ENCODE measurements at places on chromosomes 3 and 15. TPM values are rescaled to one million over a fixed set of nuclear protein-coding genes. Genes with fewer than 3 reads are reported as not detected.
A peak's percentile ranks its signal among the peaks of the same experiment; 100 is the strongest.

GRCh38 chr3:56764904-56765547, 36.7 kb downstream of the ARHGEF3 start:
- peaks cover 49% of the 10 kb centered on the region for H3K4me1 ChIP-seq
- no peak overlapping the region for H3K27ac ChIP-seq
- no peak overlapping the region for H3K4me3 ChIP-seq
- no peaks in the 10 kb centered on the region for H3K27me3 ChIP-seq
- DNase-seq = no peak

- peak overlapping the region; percentile 14 for H3K4me3 ChIP-seq
- no peak for DNase-seq
- H3K4me1 ChIP-seq = peaks cover 44% of the 10 kb centered on the region
- H3K27ac ChIP-seq = peak overlapping the region; percentile 89
Measured at GRCh38 chr15:71549091-71549490, 261.3 kb upstream of the NR2E3 start.

- no peak overlapping the region for H3K27ac ChIP-seq
- DNase-seq = no peak
- no peaks in the 10 kb centered on the region for H3K27me3 ChIP-seq
- no peak overlapping the region for H3K4me3 ChIP-seq
- no peaks in the 10 kb centered on the region for H3K36me3 ChIP-seq
- peaks cover 18% of the 10 kb centered on the region for H3K4me1 ChIP-seq
Measured at GRCh38 chr3:109071350-109072142, 46.4 kb downstream of the MORC1 start.

DNA sequence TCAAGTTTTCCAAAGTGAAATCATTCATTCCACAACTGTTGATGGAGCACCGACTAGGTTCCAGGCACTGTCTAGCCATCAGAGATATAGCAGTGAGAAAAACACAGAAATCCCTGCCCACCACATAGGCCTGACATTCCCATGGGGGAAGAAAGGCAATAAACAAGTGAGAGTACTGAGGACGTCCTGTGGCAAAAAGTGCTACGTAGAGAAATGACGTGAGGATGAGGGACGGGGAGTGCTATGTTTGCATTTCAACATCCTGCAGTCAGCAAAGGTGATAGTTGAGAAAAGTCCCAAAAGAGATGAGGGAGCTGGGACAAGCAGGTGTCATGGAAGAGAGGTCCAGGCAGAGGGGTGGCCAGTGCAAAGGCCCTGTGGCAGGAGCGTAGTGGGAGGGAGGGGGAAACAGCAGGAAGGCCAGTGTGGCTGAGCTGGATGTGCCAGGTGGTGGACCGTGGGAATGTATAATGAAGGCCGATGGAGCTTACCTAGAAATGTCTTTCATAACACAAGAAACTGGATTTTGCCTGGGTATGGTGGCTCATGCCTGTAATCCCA, 10.4 kb upstream of the FURIN start:
- H3K27ac ChIP-seq = no peak overlapping the region
- peaks cover 9% of the 10 kb centered on the region for H3K4me1 ChIP-seq
- H3K27me3 ChIP-seq = no peaks in the 10 kb centered on the region
- H3K4me3 ChIP-seq = no peak overlapping the region

The UACA gene
- 33.7 TPM for total RNA-seq

Measured in left ventricle myocardium inferior (tissue), 1 donor.